ENCODE measurements at places on chromosomes 13 and 19.

DNA sequence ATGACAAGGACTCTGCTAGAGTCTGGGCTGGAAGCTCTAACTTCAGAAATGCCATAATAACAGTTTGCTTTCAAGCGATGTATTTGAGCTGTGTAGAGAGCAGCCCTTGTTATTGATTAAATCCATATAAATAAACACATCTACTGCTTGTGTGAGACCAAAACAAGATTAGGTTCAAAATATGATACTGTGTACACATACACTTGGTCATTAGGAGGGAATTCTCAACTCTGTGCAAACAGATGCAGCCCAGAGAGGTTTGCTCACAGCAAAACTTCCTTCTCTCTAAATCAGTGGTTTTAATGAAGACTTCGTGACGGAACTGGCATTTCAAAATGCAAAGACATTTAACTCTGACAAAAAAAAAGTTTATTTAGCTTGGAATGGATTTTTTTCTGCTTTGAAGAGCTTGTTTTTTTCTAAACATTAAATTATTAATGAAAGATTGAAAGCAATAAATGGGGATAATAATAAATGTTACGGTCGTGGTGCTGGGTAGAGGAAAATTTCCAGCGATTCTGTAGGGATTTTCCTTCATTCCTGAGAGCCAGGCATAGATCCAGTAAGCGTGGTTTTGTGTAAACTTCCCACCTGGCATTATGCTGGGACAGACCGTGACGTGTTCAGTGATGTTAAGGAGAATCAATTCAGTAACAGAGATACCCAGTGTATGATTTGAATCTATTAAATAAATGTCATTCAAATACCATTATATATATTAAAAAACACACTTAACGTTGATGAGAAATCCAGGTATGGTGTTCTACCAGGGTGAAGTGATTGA lies 213.7 kb downstream of the TEX29 start:
- DNase-seq, result no peak

- no peak for DNase-seq
Observed at GRCh38 chr13:31167490-31167889, 5.8 kb upstream of the HSPH1 start.

DNA sequence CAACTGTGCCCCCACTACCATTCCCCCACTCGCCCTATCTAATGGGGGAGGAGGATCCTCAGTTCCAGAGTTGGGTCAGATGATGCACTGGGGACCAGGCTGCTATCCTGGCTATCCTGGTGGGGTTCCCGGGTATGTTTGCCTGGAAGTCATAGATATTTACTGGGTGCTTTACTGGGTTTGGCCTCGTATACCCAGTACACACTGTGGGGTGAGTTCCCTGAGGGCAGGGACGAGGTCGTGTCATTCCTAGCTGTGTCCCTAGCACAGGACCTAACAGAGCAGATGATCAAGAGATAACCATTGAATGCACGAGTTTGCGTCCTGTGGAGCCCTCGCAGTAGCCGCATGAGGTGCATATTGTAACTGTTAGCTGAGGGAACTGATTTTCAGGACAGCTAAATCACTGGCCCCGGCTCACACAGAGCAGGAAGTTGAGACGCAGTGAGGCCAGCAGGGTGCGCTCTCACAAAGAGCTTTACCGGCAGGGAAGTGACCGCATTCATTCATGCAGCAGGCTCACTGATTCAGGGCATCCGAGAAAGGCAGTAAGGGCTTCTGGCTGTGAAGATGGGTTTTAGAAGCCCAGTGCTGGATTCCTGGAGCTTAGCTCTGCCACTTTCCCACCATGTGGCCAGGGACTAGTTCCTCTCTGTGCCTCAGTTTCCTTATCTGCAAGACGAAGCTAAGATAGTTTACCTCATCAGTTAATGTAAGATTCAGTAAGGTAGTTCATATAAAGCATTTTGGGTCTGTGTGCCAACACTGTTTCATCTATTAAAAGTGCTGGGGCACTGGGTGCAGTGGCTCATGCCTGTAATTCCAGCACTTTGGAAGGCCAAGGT lies 6.0 kb downstream of the RUVBL2 start:
- no peak for DNase-seq

GRCh38 chr19:50858886-50859285 lies 4.2 kb downstream of the KLK3 start:
- DNase-seq, result no peak

- no peak for DNase-seq
Observed at GRCh38 chr13:112750570-112750969, 60.7 kb downstream of the ATP11A start.

DNA sequence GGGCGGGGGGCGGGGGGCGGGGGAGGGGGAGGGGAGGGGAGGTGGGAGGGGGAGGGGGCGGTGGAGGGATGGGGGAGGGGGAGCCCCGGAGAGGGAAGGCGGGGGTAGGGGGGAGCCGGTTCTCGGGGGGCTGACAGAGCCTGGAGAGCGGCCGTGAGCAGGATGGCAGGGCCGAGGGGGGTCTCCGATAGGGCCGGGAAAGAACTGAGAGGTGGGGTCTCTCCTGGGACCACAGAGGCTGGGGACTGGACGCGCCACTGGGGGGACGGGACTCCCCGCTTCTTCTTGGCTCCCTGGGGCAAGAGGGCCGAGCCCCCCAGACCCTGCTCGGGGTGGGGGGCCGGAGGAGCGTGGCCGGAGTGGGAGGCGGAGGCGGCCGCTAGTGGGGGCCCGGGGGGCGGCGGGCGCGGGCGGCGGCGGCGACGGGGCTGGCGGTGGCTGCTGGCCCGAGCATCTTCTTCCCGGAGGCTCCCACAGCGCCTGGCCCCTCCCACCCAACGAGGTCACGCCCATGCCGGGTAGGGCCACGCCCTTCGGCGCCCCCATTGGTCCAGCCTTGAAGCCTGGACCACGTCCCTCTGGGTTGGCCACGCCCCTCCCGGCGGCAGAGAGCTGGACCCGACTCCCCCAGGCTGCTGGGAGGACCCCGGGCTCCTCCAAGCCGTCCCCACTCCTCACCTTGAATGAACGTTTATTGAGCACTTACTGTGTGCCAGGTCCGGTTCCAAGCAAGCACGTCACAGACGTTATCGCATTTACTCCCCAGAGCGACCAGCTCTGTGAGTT lies at the start of gene NOVA2:
NOVA2 (minus strand) TSS at position 313 of the 786 bp plus-strand sequence. CDS start 514 bp downstream, outside the sequence.
- no peak for DNase-seq

- no peak for DNase-seq
Observed at GRCh38 chr19:39080431-39080830, 3.7 kb upstream of the ACP7 start.

DNA sequence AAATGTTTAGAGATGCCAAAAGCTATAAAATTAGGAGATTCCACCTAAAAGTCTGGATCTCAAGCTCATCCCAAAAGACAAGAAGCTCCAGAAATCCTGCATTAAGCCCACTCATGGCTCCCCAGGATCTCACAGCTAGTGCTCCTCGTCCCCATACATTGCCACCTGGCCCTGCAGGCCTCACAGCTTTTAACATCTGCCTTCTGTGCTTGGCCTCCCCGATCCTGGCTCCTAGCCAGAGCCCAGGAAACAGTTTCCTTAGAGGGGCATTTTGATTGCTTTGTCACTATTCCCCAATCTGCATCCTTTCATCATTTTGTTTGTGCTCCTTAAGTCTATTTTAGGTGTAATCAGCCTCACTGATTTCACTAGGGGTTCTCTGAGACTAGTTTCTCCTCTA lies 14.5 kb upstream of the DCT start:
- no peak for DNase-seq

DNA sequence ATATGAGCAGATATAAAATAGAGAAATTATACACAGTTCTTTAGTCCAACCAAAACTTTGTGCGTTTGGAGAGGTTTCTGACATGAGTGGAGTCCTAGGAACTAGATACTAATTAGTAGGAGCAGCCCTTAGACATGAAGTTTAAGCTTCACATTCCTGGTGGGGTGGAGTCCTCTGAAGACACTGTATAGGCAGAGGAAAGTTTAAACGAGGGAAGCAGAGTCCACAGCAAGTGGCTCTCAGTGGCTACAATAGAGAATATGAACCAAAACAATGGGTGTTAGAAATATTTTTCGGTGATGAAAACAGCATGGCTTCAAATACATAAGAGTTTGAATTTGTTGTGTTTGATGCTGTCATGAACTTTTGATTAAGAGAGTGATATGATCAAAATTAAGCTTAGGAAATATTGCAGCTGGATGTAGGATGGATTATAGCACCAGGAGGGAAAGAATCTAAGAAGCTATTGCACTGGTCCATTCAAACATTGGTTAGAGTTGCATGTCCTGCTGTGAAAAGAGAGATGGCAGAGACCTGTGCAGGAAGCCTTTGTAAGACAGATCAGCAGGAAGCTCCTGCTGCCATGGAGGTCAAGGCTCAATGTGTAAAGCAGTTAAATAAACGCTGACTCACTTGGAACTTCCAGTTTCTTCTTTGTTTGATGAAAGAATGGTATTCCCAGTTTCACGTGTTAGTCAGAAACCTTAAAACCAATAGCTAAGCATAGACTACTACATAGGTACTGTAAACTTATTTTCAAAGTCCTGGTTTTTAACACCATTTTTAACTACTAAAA lies 175.2 kb downstream of the TDRD3 start:
- no peak for DNase-seq

- no peak for DNase-seq
Observed at GRCh38 chr13:26628706-26629105, 71.2 kb downstream of the WASF3 start.

- no peak for DNase-seq
Observed at GRCh38 chr19:35009424-35010415, 9.6 kb downstream of the GRAMD1A start.

DNA sequence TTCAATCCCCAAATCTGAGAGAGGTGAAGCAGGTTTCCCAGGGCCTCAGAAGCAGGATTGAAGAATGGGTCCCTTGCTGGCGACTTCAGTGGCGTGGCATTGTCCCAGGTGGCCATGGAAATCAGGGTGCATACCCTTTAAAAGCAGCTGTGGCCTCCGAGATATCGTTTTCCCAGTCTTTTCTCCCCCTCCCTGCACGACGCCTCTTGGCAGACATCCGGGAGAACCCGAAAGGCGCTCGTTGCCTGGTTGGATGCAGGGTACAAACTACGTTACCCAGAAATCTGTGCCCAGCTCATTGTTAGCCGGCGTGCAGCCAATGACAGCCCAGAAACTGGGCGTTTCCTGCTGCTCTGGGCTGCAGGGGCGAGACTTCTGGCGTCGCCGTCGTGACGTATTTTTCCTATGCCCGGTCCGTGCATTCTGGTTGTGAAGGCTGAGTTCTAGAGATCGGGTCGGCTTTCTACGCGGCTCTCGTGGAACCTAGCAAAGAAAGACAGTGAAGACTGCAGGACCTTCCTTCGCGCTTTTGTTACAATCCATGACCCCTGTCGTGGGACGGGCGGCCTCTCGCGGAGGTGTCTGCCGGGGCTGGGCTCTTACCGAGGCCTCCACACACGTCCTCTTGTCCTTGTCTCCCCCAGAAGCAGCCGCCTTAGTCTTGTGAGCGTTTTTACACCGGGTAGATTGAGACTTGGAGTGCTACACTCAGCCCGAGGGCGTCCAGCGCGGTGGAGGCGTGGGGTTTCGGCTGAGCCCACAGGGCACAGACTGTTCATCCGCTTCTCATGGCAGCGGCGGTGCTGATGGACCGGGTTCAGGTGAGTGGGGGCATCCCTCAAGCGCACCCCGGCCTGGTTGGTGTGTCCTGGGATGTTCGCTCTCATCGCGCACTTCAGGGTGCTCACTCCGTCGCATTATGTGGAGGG lies at the start of gene ZNF304:
ZNF304 (plus strand) TSS at position 395 of the 929 bp plus-strand sequence; CDS start at position 789, 394 bp downstream.
- DNase-seq, result peak; percentile 97

DNA sequence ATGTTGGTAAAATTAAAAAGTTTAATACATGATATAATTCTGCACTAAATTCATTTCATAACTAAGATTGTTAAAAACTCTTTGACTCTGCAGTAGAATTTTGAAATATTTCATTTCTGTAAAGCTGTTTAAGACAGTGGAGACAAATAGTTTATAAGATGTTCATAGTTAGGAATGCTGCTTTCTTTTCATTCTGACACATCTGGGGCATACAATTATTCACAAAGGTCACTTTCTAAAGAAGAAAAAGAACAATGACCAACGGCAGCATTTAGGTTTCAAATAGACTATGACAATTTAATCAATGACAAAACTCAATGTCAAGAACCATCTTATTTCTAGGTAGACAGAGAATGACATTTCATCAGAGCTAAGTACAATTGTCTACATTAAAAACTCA lies 1422.1 kb downstream of the PCDH9 start:
- no peak for DNase-seq

DNA sequence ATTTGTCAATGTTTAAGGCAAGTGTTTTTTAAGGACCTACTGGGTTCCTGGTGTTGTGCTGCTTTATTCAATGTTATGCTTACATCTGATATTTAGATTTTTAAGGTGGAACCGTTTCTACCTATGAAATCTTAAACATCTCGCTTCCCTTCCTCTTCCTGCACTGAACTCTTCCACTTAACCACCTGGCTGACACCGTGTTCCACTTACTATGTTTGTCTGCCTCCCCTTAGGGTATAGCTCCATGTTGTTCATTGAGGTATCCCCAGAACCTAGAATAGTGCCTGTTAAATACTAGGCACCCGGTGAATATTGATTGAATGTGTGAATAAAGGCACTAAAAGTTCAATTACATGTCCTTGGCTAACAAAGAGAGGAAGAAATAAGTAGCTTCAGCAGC lies 104.9 kb downstream of the RNF17 start:
- no peak for DNase-seq

DNA sequence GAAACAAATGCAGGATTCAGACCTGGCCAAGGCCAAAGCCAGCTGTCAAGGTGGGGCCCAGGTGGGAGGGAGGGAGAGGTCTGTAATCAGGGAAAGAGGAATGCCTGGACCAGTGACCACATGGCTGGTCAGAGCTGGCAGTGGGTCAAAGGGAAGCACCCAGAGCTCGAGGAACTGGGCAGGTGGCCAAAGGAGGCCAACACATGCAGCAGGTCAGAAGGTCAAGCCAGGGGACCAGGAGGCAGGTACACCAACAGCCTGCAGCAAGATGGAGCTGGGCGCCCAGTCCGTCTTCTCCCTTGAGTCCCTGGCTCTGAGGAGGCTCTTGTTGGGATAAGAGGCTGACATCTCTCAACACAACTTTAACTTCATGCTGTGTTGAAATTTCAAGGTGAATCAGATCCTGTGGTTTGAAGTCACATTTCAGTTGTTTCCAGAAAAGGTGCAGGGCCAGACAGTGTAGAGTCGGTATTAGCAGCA lies 17.1 kb downstream of the GPATCH1 start:
- DNase-seq, result no peak

DNA sequence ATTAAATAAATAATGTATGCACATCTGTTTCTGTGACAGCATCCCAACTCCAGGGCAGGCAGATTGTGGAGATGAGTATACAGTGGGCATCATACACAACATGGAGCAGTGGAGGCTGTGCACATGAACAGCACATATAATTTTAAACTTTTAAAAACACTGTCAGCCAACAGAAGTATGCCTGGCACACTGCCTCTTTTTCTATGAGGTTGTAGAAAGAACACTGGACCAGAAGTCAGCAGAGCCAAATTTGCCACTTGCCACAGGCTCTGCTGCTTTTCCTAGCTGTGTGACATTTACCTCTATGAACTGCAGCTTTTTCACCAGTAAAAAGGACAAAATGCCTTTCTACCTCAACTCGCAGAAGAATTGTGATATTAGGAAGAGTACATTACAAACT lies 118.7 kb downstream of the FRY start:
- no peak for DNase-seq

GRCh38 chr19:24140099-24140498 lies 53.1 kb downstream of the ZNF254 start:
- no peak for DNase-seq

GRCh38 chr19:16402041-16402440 lies 69.7 kb downstream of the EPS15L1 start:
- DNase-seq, result no peak

GRCh38 chr13:100409132-100409531 lies 179.5 kb downstream of the GGACT start:
- DNase-seq, result no peak

GRCh38 chr13:35567406-35567980 lies 91.0 kb upstream of the MAB21L1 start:
- DNase-seq, result no peak

Data from skin of body (tissue), 3 donors.